ENCODE measurements at places on chromosomes 5 and 9. TPM values are rescaled to one million over a fixed set of nuclear protein-coding genes. Genes with fewer than 3 reads are reported as not detected.

- DNase-seq, result no peak
These were observed 9.8 kb upstream of the EXOC3 start for GRCh38 chr5:432928-433791.

ZBTB5 gene
- 9.3 TPM for total RNA-seq

- DNase-seq, result peak; percentile 25
These were observed 84.1 kb downstream of the FEM1C start for GRCh38 chr5:115460472-115460871.

DNA sequence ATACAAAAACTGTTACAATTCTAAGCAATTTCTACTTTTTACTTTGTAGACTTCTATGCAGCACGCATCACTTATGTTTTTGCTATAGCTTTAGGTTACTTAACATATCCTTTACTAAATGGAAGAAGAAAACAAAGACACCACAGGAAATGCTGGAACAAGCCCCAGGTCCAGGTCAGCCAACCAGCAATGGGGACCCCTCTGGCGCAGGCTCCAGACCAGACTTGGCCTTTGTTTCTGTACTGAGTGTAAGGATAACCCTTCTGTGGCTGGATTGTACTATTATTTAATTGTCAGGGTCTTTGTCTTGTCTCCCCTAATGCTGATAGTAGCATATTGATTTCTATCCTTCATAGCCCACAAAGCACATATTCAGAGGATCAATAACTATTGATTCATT lies 4.2 kb downstream of the SEMA4D start:
- DNase-seq, result no peak
